ENCODE measurements at places on chromosomes 7 and 10.
A peak's percentile ranks its signal among the peaks of the same experiment; 100 is the strongest.

DNA sequence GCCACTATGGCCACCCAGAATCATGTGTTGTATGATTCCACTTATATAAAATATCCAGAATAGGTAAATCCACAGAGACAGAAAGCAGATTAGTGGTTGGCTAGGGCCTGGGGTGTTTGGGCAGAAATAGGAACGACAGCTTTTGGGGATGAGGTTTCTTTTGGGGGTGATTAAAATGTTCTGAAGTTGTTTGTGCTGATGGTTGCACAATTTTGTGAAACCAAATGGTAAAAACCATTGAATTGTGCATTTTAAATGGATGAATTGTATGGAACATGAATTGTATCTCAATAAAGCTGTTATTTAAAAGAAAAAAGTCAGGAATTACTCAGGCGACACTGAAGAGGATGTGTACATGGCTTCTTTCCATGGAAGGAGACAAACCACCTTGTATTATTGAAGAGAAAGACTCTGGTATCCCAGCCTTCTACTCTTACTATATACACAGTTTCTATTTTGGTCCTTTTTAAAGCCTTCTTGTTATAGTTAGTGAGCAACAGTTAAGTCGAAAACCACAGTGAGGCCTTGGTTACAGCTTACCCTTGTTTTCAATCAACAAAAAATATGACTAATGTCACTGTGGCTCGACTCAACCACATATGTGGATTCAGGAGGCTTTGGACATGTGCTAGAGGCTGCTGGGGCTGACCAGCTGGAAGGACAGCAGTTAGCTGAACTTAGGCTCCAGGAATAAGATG is 57.1 kb upstream of the KMT2E start:
- peak; percentile 75 for DNase-seq

GRCh38 chr7:23852135-23852534 is 142.1 kb downstream of the STK31 start:
- peak; percentile 19 for DNase-seq

GRCh38 chr7:70654979-70655378 is 477.0 kb upstream of the GALNT17 start:
- no peak for DNase-seq

DNA sequence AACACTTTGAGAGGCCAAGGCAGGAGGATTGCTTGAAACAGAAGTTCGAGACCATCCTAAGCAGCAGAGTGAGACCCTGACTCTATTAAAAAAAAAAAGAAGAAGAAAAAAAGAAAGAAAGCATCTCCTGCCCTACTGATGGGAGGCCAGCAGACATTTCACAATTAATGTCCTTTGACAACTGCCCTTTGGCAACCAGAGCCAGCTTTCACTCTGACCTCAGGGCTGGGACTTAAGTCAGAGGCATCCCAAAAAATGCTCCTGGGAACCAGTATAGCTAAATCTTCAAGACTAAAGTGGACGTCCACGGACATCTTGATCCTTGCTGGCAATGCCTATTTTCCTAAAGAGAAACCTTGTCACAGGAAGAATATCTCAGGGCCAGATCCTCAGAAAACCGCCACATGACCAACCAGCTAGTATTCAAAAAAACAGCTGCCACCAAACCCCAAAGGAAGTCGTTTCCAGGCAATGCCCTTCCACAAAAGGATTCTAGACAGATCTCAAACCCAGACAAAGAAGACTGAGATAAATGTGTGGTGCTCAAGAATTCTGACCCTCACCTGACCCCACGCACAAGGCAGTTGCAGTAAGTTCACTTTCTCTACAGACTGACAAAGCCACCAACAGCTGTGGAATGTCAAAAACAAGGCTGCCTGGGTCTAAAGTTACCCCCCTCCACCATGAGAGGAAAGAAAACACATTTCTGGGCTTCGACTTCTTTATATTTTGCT is 18.4 kb downstream of the GFRA1 start:
- DNase-seq, result no peak

DNA sequence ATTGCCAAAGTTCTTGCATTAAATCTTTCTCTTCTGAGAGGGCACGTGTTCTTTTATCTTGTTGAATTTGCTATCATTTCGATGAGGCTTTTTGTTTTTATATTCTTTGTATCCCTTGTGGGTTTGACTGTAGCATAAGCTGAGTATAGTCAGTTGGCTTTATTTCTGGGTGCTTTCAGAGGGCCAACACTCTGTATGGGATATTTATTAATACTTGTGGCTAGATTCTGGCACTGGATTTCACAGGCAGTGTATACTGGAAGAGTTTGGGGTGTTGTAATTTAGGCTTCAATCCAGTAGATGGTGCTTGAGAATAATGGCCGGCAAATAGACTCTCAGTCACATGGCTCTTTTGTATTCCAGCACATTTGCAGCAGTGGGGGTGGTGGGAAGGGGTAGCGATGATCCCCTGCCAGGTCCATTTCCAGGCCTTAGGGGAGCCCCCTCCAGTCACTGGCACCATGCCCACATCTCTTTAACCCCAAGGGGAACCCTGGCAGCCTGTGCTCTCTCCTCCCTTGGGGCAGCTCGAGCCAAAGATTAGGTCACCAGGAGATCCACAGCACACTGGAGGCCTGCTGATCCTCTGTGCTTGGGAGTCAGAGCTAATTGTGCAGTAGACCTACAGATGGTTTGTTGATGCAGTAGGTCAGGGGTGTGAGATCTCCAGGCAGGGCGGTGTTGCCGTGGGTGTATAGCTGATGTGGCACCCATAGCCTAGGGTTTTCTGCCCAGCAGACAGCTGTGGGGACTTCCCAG is 81.8 kb downstream of the PTPN20 start:
- DNase-seq, result peak; percentile 31

GRCh38 chr7:91995391-91996105 is 54.9 kb downstream of the AKAP9 start:
- no peak for DNase-seq

DNA sequence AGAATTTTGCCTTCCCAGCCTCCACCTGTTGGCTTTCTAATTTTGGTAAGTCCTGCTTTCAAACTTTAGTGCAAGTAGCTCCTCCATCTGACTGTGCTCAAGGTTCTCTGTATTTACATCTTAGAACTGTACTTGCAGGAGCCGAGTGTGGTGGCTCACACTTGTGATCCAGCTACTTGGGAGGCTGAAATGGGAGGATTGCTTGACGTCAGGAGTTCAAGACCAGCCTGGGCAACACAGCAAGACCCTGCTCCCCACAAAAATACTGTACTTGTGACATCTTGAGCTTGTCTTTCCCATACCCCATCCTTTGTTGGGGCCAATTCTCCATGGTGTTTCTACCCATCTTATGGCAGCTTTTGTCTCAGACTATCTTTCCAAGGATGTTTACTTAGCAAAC is 4.7 kb upstream of the VDAC2 start:
- no peak for DNase-seq

Measured in EL (cell line).